Activated T-cell treated with anti-CD3 and anti-CD28 coated beads, Interleukin-2, amount 50 U/mL, for 24 hours (primary cell): ENCODE measurements at places on chromosomes 3 and 15.

DNA sequence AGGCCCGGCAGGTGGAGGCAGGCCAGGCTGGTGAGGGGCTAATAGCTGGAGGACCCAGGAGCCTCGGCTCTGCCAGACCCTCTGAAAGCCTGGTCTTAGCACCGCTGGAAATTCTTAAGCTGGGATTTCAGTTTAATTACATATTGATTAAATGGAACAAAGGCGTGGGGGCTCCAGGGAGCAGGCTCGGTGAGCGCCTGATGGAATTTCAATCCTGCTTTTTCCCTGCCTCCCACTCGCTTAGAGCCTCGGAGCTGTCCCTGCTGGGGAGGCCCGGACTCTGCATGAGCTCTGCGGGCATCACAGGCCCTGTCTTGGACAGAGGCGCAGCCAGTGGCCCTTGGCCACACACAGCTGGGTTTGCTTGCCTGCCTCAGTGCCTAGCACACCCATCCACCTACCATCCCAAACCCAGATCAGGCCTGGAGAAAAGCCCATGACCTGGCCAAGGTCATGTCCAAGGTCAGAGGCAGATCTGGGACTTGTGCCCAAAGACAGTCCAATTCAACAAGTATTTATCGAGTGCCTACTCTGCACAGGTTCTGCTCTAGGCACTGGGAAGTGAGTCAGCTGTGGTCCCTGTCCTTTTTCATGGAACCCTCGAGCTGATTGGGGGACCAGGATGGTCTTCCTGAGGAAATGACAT lies 40.6 kb downstream of the LINGO1 start:
- DNase-seq = no peak

GRCh38 chr3:140298569-140299070 lies 363.6 kb downstream of the CLSTN2 start:
- DNase-seq = no peak

DNA sequence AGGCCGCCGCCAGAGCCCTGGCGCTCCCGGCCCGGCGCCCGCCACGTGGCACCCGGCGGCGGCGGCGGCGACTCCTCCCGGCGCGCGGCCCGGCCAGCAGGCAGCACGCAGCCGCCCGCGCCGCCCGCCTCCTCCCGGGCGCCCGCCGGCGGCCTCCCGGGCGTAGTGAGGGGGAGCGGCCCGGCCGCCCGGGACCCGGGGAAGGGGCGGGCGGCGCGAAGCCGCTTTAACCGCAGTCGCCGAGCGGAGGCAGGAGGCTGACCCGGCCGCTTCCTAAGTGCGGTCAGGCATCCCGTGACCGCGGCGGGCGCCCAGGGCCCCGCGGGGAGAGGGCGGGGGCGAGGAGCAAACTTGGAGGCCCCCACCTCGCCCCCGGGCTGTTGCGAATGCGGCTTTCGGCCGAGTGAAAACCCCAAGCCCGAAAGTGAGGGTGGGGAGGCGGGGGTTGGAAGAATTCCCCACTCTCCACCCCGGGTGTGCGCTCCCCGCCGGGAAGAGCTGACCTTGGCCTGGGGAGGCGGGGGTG lies 1.7 kb upstream of the HES1 start:
- peak; percentile 78 for DNase-seq

DNA sequence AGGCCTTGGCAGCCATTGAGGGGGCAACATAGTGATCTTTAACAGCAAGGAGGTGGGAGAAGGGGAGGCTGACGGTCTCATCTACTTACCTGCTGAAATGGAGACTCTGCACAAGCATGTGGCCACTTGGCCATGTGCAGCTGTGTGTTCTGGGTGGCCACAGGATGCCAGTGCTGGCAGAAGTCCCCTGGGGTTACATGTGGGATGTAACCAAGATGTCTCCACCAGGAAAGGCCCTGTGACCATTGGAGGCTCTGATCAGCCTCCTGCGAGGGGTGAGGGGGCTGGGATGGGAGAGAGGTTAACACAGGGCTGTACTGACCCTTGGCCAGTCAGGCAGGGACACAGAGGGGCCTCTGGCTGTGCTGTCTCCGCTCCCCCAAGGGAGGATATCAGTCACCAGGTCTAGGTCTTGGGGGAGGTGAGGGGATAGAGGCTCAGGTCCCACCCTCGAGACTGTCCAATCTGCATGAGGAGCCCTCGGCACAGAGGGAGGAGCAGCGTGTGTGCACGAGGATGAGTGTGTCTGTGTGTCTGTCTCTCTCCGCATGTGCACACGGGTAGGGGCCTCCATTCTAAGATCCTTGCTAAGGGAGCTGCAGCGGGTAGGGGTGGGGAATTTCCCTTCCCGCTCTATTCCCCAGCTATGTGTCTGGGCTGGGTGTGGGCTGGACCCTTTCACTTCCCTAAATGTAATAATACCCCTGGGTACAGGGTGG lies 19.5 kb downstream of the PRKCD start:
- no peak for DNase-seq

- no peak for DNase-seq
Measured at GRCh38 chr3:98171071-98171470, 4.6 kb downstream of the OR5H15 start.

DNA sequence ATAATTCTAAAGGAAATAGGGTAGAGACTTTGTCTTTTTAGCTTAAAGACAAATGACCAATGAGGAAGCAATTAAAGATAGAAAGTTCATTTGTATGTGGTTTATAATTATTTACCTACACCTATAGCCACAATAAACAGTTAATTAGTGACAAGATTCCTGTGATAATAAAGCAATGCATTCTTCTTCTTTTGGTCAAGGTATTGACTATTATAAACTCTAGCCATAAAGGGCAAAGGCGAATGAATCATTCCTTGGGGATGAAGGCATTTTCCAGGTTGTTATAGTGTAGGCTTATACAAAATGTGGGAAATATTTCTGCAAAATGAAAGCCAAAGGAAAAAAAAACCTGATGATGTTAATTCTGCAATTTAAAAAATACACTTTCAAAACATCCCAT lies 115.4 kb downstream of the PLD1 start:
- no peak for DNase-seq
